Hematopoietic multipotent progenitor cell treated with erythropoietin and hydrocortisone succinate and interleukin-3 and kit ligand, for 15 days (in vitro differentiated cells): ENCODE measurements at places on chromosomes 3 and 15.

DNA sequence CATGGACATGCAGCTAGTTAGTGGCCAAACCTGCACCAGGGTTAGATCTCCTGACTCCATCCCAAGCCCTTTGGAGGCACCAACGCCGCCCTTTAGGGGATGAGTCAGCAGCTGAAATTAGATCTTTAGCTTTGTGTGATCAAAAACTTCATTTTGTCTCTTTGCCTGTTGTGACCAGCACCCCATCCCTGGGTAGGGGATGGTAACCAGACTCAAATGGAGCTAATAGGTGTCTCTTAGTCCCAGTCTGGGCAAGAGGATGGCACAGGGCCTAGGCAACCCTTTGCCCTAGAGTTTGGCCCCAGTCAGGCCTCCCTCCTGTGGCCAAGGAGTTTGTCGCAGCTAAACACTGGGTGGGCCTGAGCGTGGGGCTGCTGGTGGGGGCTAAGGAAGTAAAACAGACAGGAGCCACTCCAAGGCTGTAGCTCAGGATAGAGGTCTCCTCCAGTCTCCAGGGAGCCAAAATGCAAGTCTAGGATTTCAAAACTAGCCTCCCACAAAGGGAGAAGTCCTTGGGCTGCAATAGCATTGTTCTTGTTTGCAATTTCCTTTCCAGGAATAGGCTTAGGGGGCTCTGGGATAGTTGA is 105.1 kb downstream of the CPN2 start:
- DNase-seq: no peak

GRCh38 chr15:57797568-57798267 is 91.2 kb downstream of the POLR2M start:
- DNase-seq: no peak

DNA sequence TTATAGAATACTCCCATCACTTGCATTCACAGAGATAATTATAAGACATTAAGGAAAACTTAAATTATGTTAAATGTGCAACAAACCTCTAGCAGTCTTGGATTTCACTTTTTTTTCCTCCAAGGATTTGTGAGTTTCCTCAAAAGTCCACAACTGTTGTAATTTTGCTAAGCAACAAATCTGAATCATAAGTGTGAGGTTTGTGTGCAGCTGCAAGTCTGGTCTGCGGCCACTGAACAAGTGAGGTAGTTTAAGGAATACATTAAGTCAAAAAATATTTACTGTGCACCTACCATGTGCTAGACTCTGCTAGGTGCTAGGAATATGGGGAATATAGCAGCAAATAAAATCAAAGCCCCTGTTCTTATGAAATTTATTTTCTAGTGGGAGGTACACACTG is 70.2 kb downstream of the LRRC28 start:
- no peak for DNase-seq

GRCh38 chr3:277873-278272 is 81.3 kb downstream of the CHL1 start:
- DNase-seq: no peak

- peak; percentile 64 for DNase-seq
Observed at GRCh38 chr15:74995182-74995778, at the start of gene SCAMP5. TSS of gene SCAMP5 (plus strand) at chr15:74995563. CDS start at chr15:75011840, 16,277 bp downstream.

DNA sequence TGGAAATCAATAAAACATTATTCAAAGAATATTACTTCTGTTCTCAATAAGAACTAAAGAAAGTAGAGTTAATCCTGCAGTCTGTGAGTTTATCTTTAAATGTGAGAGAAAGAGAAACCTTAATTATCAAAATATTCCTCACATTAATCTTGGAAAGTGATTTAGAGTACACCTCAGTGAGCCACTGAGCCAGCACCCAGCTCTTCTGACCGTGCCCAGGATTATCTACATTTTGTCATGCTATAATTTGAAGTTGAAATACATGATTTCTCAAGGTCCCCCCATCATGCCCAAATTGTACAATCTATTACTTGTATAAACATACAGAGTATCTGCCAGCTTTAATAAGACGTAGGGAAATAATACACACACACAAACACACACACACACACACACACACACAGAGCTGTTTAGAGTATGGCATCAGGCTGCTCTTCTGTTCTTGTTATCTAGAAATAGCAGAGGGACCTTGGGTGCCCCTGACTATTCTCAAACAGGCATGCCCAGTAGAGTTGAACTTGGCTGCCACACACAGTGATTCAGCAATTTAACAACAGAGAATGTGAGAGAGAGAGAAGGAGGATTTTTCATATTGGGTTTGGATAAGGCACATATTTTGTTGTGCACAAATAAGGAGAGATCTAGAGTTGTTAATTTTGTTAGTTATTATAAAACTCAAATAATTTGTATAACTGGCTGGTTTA is 74.4 kb downstream of the P2RY1 start:
- peak; percentile 90 for DNase-seq

DNA sequence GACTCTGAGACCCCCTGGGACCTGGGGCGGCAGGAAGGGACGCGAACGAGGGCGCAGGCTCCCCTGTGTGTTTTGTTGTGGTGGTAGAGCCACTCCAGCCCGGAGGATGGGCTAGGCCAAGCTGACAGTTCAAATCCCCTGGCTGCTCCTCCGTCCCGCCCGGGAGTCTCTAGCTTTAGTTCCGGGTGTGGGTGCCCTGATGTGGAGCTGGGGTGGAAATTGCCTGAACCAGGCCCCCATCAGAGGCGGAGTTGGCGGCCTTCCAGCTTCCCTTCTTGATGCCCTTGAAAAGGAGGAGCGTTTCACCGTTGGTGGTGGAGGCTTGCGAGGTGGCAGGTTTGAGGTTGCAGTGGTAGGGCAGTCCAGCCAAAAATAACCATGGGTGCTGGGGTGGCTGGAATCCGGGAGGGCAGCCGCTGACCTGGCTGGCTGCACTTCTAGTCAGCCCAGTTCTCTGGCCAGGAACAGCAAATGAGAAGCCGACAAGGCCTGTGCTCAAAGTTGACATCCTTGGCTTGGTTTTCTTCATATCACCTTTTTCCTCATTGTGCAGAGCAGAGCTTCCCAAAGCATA is 817 bp downstream of the CLK3 start:
- peak; percentile 92 for DNase-seq

GRCh38 chr3:155188031-155188430 is 105.5 kb downstream of the STRIT1 start:
- DNase-seq: no peak

GRCh38 chr15:70266412-70267121 is 168.8 kb upstream of the TLE3 start:
- no peak for DNase-seq

DNA sequence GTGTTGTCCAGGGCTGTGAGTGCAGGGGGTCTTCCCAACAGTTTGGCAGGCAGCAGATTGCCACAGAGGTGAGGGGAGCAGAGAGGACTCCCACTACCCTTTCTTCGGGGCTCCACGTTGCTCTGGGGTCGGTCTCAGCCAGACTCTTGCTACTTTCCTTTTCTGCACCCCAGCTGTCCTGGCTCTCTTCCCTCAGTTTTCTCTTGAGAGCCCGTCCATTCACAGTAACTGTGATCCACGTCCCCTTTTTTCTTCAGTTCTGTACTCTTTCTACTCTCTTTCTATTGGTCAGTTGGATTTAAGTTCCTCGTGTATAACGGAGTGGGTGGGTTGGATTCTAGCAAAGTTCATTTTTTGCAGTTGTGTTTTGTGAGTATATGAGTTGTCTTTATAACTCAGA is 105.8 kb downstream of the UNC13C start:
- DNase-seq: no peak

GRCh38 chr3:64884536-64884935 is 196.7 kb upstream of the ADAMTS9 start:
- DNase-seq: no peak

DNA sequence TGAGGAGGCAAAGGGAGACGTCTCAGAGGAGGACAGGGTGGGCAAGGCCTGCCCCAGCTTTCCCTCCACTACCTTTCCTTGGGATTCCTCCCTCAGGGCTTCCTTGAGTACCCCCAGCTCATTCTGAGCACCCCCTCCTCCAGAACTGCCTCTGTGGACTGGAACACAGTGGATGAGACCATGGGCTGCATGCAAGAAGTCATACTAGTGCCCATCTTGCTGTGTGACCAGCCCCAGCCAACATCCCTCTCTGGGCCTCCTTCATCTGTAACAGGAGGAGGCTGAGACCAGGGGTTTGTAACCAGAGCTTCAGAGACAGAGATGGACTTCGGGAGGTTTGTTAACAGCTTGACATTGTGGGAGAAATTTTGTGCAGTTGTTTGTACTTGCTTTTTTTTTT is 25.6 kb downstream of the FEM1B start:
- no peak for DNase-seq

DNA sequence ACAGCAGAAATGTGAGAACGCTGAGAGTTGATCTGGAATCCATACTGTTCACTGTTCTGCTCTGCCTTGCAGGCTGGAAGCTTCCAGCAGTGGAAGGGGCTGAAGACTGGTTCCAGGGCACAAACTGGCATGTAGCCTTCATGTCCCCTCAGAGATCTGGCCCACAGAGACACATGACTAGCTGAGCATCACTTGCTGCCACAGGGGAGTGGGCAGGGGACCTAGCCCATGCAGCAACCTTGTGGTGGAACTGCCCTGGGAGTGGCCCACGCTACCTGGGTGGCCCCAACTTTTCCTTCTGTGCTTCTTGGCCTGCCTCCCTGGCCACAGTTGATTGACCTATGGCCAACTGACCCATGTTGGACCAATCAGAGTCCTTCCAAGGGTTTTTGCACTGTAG is 98.1 kb downstream of the TPRA1 start:
- no peak for DNase-seq

DNA sequence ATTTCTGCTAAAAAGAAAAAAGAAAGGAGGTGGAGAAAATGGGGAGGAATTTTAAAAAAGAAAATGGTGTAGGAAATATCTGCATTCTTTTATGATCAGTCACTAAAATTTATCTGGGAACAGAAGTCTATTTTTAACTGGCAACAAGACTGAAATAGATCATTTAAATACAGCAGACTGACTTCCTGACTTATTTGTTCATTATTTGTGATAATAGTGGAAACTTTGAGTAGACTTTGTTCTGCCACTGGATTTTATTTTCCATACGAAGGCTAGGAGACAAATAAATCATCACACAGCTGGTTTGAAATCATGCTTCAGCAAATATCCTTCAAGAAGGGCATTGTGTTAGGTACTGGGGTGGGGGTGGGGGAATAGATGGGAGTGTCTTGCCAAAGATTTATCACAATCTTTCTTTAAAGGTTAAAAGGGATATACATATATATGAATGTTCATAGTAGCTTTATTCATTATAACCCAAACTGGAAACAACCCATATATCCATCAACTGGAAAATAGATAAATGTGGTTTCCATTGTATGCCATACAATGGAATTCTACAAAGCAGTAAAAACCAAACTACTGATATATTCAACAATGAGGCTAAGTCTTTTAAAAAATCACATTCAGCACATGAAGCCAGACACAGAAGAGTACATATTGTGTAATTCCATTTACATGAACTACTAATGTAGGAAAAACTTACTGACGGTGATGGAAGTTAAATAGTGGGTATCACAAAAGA is 4.7 kb upstream of the CLASP2 start:
- no peak for DNase-seq

- DNase-seq: no peak
Observed at GRCh38 chr3:33947272-33948195, 149.1 kb downstream of the PDCD6IP start.

GRCh38 chr3:82224661-82225060 is 463.2 kb upstream of the GBE1 start:
- no peak for DNase-seq

DNA sequence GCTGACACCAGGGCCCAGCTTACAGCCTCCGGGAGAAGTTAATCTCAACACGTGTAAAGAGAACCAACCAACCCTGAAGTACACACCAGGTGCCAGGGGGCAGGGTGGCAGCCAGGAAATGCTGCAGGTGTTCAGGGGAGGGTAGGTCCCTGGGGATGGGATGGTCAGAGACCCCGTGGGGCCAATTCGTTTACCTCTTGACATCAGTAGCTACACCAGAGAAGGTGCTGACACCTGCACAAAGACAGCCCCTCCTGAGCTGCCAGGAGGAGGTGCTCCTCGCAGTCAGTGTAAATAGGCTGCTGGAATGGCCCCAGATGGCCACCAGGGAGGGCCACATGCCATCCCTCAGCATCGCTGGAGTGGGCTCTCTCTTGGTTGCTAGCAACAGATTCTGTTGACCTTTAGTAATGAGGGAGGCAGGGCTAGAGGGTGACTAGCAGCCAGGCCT is 52.8 kb downstream of the CORO2B start:
- no peak for DNase-seq

GRCh38 chr15:62115847-62116246 is 49.1 kb downstream of the C2CD4A start:
- no peak for DNase-seq

DNA sequence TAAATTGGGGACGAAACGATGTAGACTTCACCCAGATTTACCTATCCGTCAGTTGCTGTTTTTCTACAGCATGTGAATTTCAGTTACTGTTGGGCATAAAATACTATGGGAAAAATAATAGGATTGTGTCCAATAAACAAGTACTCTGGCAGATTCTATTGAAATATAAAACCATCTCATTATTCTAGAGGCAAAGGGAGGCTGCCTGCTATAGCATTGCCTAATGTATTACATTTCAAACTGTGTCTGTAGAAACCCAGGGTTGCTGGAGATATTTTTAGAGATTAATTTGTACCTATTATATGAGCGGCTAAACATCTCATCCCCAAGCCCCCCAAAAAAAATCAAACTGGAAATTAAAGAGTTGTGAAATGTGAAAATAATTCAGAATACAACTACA is 159.6 kb upstream of the IL12A start:
- DNase-seq: no peak

DNA sequence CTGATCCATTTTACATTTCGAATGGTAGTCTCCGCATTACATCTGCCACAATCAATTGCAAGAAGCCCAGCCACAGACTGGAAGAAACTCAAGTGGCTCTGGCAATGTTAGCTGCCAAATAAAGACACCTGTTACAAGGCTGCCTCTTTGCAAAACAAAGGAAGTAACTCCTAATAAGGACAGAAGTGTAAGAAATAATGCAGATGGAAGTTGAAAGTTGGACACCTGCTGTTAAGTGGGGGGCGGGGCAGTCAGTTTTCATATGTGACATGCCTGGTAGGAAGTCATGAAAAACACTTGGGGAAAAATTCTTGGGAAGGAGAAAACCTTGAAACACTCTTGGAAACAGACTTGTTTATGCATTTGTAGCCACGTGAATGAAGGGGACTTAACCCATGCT is 54.1 kb upstream of the ATP2C1 start:
- DNase-seq: no peak

GRCh38 chr15:58987036-58987435 is 427 bp upstream of the RNF111 start:
- DNase-seq: no peak

- DNase-seq: no peak
Observed at GRCh38 chr3:171054921-171055320, 28.4 kb upstream of the SLC2A2 start.
